Activated T-helper 9 cell treated with anti-CD3 and anti-CD28 coated beads, Interleukin-2, amount 50 U/mL, for 16 hours (primary cell): ENCODE measurements at places on chromosomes 12 and 14.

DNA sequence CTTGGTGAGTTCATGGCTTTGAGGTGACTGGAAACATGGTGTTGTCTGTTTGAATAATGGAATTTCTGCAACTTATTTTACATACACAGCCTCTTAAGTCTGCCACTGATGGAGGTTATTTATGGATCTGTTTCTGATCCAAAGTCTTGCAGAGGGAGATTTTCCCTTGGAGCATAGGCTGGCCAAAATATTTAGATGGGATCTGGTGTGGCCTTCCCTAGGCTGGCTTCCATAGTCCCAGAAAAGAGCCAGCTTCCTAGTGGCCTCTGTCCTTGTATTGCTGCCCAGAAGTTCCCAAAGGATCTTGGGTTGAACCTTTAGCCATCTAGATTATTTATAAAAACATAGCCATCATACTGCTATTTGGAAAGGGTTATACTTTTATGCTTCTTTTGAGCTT is 491.1 kb upstream of the RGS6 start:
- DNase-seq, result no peak

DNA sequence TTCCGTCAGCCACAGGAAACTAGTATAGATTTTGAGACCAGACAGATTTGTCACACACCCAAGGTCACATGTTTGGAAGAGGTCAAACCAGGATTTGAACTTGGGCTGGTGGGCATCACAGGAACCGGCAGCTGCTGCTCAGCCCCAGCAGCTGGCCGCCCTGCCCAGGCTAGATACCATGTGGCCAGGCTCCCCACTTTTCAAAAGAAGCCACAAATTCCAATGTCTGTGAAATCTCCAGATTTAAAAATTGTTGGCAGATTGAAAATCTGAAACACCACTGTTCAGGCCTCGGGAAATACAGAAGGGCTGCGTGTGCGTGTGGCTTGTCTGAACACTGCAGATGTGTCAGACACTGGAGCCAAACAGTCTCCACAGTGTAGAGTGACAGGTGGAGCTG is 30.4 kb downstream of the MMAB start:
- no peak for DNase-seq

GRCh38 chr12:61355105-61355504 is 905.1 kb upstream of the USP15 start:
- no peak for DNase-seq

GRCh38 chr12:39619660-39620433 is at the start of gene ABCD2:
ABCD2 (minus strand) TSS chr12:39619803; CDS start chr12:39619615, 188 bp downstream.
- peak; percentile 51 for DNase-seq

DNA sequence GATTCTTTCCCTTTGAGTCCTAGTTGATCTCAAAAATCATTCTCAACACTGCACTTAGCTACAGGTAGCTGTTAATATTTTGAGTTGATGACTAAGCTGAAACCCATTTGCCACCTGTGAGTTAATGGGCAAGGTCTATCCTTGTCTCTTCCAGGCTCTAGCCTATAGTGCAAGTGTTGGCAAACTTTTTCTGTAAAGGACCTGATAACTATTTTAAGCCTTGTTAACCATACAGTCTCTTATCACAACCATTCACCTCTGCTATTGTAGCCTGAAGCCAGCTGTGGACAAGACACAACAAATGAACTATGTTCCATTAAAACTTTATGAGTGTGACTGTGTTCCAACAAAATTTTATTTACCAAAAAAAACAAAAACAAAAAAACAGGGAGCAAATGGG is 19.4 kb downstream of the RAP1B start:
- no peak for DNase-seq

GRCh38 chr12:109110988-109111495 is 5.3 kb upstream of the ACACB start:
- DNase-seq, result peak; percentile 22

GRCh38 chr14:105141026-105141425 is 27.6 kb downstream of the JAG2 start:
- no peak for DNase-seq

- no peak for DNase-seq
Observed at GRCh38 chr12:32290411-32290810, 108.9 kb upstream of the FGD4 start.

- no peak for DNase-seq
Observed at GRCh38 chr14:41957459-41957858, 350.8 kb downstream of the LRFN5 start.

GRCh38 chr12:100793182-100793581 is 1.4 kb upstream of the ANO4 start:
- DNase-seq, result no peak

DNA sequence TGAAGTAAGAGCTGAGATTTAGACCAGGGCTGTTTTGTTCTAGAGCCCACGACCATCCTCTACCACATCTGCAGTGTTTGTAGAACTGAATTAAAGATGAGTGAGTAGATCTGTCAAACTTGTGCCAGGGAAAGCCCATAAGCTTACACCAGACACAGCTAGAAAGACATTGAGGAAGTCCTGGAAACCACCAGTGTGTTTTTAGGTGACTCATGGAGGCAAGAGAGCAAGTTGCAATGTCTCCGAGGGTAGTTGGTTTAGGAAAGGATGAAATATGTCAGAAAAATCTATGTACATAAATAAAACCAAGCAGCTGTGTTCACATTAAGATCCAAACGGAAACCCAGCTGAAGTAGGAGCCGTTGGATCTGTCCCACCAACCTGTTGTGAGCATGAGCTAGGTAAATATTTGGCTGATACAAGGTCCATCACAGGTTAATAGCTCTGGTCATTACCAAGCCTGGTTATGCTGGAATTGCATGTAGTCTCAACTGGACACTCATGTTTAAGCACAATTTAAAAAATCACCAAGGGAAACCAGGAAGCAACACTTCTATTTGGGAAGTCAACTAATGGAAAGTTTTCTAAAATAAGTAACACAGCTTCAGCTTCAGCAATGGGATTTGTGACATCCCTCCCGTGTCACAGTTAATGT is 49.9 kb upstream of the PLEKHG3 start:
- no peak for DNase-seq

DNA sequence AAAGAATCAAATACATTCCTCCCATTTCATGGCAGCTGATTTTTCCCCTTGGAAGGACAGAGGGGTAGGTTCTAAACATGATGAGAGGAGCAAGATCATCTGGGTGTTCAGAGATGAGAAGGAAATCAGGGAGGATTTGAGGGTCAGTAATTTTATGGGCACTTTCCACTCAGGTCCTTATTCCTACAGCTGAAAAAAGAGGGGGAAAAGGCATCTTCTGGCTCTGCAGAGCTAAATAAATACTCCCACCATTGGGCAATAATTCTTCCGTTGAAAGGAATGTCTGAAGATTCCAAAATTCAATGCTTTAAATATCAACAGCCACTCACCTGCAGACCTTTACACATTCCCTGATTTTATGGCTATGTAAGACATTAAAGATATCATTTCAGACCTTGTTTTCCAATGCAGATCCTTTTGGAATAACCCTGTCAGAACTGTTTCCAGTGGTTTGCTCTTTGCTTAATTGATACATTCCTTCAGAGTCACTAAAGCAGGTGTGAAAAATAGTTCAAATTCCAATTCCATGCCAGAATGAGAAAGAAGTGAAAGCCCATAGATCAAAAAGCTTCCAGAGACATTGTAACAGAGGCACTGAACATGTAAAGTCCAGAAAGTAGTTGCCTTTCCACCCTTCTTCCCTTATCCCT is 233.3 kb upstream of the KRR1 start:
- no peak for DNase-seq
